ENCODE measurements at places on chromosomes 3 and 15.

DNA sequence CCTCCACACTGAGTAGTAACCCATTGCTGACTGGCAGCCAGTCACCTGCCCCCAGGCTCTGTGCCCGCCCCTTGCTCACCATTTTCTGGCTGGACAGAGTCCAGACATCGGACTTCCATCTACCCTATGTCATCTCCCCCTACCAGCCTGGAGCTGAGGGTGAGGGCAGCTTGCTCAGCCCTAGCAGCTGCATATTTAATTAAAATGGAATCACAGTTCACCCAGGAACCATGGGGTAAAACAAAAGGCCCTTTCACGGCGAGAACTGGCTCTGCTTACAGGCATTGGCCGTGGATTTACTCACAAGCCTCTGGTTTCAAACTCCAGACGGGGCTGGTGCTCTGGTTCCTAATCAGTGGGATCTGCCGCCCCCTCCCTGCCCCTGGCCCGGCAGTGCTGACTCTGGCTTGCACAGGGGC lies 94.9 kb upstream of the ATP2B2 start:
- no peak for DNase-seq

DNA sequence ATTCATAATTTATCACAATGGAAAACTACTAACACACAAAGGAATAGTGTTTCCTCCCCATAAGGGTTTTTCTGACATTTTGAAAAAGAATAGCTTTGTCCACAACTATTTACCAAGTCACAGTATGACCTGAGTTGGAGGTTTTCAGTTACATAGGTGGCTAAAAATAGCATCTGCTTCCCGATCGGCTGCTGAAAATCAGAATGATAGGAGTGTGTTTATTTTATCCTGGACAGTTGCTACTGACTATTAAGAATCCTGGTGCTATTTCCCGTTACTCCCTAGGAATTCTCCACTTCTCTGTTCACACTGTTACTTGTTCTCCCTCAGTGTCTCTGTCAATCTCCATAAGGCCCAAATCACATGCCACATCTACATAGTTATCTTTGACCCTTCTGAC lies 353.9 kb upstream of the RARB start:
- no peak for DNase-seq

GRCh38 chr3:21913791-21914190 lies 162.8 kb upstream of the ZNF385D start:
- DNase-seq = no peak

GRCh38 chr15:27601239-27601960 lies 497.7 kb downstream of the OCA2 start:
- DNase-seq = no peak

DNA sequence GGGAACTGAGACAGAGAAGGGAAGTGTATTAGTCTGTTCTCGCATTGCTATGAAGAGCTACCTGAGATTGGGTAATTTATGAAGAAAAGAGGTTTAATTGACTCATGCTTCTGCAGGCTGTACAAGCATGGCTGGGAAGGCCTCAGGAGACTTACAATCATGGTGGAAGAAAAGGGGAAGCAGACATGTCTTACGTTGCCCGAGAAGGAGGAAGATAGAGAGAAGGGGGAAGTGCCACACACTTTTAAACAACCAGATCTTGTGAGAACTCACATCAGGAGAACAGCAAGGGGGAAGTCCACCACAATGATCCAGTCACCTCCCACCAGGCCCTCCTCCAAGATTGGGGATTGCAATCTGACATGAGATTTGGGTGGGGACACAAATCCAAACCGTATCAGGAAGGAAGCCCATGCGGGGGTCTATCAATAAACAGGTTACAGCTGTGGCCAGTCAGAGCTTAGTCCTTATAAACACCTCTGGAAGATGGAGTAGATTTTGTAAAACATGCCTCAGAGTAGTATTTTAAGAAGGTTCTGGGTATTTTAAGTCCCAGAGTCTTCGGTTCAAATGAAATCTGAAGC lies 153.9 kb downstream of the GHSR start:
- no peak for DNase-seq

DNA sequence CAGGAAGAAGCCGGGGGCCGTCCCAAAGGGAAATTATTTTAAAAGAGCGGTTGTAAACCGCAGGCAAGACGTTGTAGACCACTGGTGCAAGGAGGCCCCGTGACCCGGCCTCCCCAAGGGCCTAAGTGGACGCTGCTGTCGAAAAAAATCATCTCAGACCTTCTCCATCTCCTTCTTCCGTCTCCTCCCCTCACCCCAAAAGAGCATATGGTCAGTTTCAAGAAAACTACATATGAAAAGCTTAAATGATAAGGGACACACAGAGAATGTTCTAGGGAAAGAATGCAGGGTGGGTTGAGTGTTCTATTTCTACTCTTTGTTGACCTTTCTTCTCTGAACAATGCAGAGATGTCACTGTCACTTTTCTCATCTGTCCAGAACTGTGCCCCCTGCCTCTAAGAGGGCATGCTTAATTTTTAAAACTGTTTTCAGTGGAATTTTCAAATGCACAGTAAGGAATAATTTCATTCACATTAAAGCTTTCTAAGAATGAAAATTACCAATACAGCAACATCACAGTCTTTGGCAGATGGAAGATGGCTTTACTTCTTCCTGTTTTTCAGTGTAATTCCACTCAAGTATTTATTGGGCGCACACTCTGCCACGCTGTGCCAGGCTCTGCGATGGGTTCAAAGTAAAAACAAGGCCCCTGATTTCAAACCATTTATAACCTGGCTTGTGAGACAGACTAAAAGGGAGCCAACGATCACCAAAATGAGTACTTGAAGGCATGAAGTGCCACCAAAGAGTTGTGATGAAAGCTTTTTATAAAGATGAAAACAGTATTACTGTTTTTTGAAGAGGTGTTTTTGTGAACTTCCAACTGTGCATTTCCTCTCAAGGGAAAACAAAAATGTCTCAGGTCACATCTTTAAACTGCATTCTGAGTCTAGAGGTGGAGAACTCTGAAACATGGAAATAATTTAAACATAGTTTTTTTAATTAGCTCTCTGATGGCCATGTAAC lies 891 bp upstream of the TOP2B start:
- DNase-seq = no peak

GRCh38 chr3:147890114-147890513 lies 480.9 kb downstream of the ZIC1 start:
- no peak for DNase-seq

GRCh38 chr15:101050623-101051290 lies 131.6 kb downstream of the LRRK1 start:
- no peak for DNase-seq

DNA sequence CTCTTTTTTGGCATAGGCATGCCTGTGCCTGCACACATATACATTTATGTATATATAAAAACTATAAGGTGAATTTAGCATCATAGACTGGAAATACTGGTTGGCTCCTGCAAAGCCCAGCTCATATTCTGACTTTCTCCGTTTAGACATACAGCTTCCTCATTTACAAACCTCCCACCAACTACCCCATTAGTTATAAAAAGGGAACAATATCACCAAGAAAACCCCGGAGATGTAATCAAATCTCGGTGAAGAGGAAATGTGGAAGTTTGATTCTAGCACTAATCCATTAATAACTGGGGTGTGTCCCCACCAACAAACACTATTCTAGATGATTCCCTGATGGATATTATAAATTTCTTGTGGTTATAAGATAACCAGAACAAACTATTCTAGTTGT lies 517.7 kb upstream of the TBL1XR1 start:
- no peak for DNase-seq

DNA sequence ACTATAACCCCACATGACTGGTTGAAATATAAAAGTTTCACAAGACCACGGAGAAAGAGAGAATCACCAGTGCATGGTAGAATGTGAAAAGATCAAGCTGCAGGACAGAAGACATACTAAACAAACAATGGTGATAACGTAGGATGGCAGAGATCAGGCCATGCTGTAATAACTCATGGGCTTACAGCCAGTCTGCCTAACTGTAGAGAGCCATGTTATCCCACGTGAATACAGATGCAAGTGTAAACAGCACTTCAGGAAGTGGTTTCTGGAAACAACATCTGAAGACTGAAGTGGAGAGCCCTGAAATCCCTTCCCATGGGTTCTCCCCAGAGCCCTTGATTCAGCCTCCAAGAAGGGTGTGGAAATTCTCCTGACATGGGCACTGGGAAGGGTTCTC lies 103.2 kb upstream of the SLCO2A1 start:
- no peak for DNase-seq

DNA sequence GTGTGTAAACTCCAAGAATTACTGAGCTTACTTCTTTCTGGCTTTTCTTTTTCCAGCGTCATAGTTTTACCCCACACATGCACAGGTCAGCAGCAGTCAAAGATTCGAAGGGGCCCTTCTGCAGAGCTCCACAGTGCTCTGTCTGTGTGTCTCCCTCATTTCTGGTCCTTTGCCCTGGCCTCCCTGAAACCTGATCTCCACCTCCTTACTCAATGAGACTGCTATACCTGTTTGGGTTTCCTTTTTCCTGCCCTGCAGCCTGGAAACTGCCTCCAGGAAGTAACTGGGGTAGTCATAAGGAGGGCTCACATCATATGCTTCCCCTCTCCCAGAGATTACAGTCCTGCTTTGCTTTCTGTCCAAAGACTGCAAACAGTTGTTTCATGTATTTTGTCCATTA lies 82.8 kb upstream of the TNIK start:
- DNase-seq = no peak

DNA sequence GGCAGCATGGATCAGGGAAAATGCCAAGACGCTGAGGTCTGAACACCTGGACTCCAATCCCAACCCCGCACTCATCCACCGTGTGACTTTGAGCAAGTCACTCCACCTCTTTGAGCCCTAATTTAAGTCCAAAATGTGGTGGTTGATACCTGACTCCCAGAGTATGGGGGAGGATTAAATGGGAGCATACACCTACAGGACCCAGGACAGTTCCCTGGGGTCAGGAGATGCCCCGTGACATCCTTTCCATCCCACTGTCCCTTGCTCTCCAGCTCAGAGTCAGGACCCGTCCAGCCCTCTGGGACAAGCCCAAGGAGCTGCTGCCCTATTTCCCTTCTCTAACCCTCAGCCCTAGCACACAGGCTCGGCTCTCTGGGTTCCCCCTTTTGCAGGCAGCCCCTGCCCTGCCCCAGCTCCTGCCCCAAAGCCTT lies 276.4 kb downstream of the XXYLT1 start:
- DNase-seq = no peak

DNA sequence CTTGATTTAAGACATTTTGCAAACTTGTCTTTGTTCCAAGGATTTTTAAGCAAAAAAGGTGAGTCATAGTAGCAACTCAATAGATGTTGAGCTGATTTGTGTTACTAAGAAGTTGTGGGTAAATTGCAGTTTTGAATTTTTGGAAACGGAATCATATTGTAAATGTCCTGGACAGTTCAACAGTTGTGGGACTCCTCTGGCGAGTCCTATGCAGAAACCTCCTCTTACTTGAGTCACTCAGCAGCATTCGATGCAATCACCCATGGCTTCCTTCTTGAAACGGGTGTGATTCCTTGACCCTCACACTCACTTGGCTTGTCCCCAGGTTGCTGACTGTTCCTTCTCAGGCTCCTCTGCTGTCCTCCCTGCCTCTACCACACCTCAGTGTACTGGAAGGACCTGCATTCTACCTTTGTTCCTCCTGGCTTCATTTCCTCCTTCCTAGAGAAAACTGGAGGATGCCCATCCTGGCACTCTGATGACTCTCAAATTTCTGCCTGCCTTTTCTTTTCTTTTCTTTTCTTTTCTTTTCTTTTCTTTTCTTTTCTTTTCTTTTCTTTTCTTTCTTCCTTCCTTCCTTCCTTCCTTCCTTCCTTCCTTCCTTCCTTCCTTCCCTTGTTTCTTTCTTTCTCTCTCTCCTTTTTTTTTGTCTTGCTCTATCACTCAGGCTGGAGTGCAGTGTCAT lies 52.8 kb upstream of the DGKG start:
- DNase-seq = no peak

- no peak for DNase-seq
Measured at GRCh38 chr3:52090933-52091468, 34.6 kb upstream of the DUSP7 start.

GRCh38 chr15:58875343-58875742 lies 58.1 kb downstream of the SLTM start:
- DNase-seq = no peak

- DNase-seq = no peak
Measured at GRCh38 chr15:59279023-59279422, 72.4 kb downstream of the LDHAL6B start.

DNA sequence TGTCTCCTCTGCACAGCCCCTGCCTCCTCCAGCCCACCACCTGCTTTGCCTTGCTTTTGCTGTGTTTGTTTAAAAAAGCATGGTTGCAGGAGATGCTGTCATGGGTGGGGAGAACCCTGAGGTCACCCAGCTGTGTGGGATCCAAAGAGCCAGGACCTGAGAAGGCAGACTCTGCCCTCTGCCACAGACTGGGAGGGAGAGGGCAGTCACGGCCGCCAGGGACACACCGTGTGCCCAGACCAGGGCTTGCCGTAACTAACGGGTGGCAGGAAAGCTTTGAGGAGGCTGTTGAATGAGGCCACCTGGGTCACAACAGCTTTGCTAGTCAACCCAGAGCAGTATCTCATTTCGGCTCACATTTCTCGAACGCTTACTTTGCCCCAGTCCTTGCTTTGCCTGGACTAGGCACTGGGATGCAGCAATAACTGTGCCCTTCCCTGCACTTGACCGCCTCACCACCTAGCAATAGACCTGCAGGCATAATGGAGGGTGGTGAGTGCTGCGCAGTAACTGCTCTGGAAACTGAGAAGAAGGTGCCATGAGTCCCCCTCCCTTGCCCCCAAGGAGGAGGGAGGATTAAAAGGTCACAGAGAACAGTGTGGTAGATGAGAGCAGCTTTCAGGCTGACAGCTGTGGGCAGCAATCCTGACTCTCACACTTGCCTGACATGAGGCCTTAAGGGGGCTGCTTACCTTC lies 55.0 kb upstream of the CTDSPL start:
- no peak for DNase-seq

DNA sequence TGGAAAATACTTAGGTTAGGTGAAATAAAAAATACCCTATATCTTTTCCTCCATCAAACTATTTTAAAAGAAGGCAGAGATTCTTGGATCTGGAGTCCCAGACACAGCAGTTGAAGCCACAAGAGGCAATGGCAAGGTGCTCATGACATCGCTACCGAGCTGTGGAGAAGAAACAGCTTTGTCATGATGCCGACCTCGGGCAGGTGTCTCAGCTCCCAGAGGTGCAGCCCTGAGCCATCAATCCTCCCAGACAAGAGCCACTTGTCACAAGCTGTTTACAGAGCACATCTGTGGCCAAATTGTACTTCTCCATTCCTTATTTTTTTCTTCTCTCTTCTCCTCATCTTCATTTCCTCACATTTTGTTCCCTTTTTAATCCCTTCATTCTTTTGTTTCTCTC lies 50.8 kb downstream of the GPR176 start:
- DNase-seq = no peak

DNA sequence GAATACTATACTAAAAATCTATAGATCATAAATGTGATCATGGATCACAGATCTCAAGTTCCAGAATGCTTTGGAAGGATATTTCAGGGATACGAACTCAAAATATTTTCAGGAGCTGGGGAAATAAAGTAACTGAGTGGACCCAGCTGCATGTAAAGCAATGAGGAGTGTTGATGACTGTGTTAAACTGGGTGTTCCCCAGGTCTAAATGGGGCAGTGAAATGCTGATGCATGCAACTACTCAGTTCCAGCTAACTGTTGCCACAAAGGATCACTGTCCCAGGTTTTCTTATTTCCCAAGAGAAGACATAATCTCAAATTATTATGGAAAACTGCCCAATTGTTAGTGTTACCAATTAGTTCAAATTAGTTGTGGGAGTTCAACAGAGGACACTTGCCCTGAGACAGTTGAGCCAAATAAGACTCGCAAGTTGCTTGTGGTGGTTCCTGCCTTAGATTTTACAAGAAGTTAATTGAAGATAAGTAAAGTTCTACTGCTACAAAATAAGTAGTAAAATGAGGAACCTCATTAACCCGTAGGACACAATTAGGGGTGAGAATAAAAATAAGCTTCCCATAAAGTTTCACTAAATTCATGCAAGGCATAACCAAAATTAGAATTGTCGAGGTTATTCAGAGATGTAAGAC lies 66.3 kb upstream of the IL12A start:
- DNase-seq = no peak

All from activated T-helper 1 cell treated with Interleukin-2 at 50 U/mL for 16 hours (primary cell).